ENCODE measurements at places on chromosomes 2 and 18.

GRCh38 chr18:34322365-34323289 lies 97.9 kb upstream of the NOL4 start:
- DNase-seq = no peak

DNA sequence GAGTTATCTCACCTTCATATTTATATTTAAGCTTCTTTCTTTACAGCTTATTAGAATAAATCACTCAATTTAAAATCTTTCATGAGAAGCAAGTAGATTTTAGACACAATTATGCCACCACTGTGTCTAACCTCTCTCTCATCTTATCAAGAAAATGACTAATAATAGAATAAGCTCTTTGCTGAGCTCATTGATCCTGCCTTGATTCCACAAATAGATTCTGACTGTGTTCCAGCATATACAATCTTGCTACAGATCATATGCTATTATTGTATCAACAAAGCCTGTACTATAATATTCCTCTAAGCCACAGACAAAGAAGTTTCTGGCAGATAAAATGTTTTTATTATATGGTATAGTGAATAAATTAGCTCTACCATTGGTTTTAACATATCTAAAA lies 168.7 kb upstream of the GULP1 start:
- DNase-seq = no peak

GRCh38 chr2:128425216-128425615 lies 106.5 kb upstream of the HS6ST1 start:
- no peak for DNase-seq

- DNase-seq = no peak
Measured at GRCh38 chr2:33383855-33384598, 92.4 kb upstream of the RASGRP3 start.

- no peak for DNase-seq
Measured at GRCh38 chr18:14975431-14975830, 227.5 kb downstream of the ANKRD30B start.

GRCh38 chr18:78074400-78075020 lies 824.9 kb downstream of the GALR1 start:
- DNase-seq = no peak

DNA sequence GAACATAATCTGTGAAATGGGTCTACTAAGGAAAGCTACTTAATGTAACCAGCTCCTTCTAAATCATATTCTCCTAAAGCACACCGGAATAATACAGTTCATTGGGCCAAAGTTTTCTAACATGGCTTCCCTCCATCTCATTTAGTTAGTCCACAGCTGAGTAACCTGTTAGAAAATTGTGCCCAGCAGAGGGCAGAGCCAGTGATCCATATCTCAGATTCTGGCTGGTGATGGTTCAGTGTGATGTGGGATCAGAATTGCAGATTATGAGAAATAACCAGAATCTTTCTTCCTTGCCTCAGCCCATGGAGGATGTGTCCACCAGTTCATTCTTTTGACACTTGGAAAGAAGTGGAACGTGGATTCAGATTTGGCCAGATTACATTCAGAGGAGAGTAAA lies 9.4 kb upstream of the CTLA4 start:
- DNase-seq = no peak

DNA sequence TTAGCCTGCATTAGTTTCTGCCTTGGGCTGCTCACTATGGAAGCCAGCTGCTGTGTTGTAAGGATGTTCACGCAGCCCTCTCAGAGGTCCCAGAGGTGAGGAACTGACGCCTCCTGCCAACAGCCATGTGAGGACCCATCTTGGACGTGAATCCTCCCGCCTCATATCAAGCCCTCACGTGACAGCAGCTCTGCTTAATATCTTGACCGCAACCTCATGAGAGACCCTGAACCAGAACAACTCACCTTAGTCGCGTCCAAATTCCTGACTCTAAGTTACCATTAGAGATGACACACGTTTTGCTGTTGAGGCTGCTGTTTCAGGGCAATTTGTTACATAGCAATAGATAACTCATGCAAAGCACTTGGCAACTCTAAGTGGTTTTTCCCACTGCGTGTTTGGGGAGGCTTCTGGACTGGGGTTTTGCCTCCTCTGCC lies 97.7 kb downstream of the TMEM17 start:
- DNase-seq = no peak

DNA sequence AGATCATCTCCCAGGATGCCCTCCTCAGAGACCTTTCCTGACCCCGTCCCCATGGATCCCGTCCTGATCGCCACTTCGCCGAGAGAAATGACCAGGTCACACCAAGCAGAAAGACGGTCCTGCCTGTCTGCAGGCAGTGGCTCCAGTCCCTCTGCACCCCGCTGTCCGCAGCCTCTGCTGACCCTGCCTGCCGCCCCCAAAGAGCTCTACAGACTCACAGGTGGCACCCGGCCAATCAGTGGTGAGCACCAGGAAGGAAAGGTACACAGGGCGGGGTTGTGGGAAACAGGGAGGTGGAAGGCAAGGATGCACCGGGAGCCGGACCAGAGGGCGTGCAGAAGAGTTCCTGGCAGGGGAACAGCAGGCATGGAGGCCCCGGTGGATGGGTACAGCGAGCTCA lies 94.8 kb downstream of the NDUFA10 start:
- no peak for DNase-seq

GRCh38 chr2:9400268-9401058 lies 22.9 kb downstream of the ITGB1BP1 start:
- no peak for DNase-seq

- no peak for DNase-seq
Measured at GRCh38 chr2:71711133-71711855, 257.9 kb downstream of the DYSF start.

- no peak for DNase-seq
Measured at GRCh38 chr2:44498551-44498950, 136.8 kb downstream of the CAMKMT start.

- DNase-seq = no peak
Measured at GRCh38 chr18:67545681-67546080, 29.2 kb upstream of the DSEL start.

DNA sequence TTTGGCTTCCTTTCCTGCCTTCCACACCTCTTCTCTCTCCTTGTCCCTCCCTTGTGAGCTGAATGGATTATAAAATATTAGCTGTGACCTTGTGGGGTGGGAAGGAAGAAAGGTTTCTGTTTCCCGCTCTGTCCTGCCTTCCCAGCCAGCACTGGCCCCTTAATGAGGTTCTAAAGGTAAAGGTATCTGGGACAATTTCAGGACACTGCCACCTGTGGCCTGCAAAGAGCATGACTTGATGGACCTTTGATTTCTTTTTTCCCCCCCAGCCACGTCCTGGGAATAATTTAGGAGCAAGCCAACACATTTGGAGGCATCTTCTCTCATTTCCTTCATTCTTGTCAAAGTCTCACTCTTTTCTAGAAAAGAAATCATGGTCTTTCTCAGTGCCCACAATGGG lies 246.7 kb upstream of the EPAS1 start:
- DNase-seq = no peak

DNA sequence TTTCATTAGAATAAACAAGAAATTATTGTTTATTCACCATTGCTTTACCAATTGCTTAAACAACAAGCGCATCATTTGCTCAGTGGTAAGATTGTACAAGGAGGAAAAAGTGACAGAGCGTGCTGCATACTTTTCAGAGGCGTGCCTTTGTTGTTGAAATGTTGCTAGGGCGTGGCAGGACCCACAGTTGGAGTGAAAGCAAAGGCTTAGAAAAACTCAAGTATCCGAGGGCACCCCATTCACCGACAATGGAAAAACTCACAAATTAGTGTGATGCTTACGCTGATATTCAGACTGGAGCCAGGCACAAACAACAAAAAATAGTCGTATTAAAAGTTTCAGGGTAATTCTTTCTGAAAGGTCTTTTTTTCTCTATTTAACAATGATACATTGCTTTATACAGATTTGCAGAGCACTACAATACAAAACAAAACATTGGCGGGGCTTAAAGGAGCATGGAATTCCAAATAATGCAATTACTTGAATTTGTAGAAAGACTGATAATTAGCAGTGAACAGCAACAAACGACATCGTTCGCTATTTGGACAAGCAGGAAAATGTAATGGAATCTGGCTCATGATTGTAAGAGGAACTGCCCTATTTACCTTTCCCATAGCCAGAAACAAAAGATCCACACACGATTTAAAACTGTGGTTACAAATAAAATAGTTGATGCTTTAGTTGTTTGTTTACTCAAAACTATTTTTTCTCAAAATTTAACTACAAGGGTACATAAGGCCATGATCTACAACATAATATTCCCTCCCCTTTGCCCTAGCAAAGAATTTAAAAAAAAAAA lies 37.8 kb upstream of the RTTN start:
- DNase-seq = no peak

GRCh38 chr2:216700781-216701180 lies 5.4 kb upstream of the IGFBP5 start:
- no peak for DNase-seq

DNA sequence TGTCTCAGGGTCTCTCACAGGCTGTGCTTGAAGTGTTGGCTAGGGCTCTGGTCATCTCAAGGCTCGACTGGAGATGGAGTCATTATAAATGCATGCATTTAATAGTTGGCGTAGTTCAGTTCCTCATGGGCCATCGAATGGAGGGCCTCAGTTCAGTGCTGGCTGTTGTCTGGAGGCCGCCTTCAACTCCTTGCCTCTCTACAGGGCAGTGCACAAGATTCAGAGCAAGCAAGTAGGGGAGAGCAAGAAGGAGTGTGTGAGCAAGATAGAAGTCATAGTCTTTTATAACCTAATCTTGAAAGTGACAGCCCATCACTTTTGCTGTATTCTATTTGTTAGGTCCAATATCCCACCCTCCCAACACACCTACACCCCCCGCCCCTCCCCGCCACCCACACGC lies 137.5 kb downstream of the BABAM2 start:
- DNase-seq = no peak

- no peak for DNase-seq
Measured at GRCh38 chr2:147851244-147851930, 6.6 kb downstream of the ACVR2A start.

DNA sequence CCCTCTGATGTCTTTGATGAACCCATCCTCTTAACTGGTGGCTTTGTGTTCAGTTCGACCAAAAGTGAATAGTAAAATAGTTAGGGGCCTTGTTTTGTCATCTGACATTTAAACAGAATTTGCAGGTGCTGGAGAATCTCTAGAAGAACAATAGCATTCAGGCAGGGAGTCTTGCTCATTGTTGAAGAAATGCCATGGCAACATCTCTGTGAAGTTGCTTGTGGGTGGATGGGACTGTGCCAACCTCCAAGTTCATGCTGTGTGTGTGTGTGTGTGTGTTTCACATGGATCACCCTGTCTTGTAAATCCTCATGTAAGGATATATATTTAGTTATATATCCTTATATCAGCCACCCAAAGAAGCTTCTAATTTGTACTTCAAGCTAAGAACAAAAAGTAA lies 66.7 kb downstream of the SKA1 start:
- no peak for DNase-seq

- DNase-seq = no peak
Measured at GRCh38 chr2:2016651-2017311, 272.5 kb upstream of the PXDN start.

DNA sequence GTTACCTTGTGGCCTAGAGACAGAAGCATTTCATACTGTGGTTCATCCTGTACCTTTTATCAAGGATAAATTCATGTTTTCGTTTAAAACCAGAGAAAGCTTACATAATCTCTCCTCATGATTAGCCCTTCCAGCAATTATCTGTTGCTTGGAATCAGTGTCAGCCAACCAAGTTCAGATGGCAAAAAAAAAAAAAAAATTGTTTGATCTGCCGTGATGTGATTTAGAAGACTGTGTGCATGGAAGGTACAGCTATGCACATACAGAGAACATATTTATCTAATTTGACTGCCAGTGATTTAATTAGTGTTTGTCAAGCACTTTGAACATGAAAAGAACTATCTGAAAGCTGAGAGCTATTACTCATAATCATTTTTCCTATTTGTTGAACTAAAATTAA lies 180.9 kb downstream of the ZEB2 start:
- DNase-seq = no peak

DNA sequence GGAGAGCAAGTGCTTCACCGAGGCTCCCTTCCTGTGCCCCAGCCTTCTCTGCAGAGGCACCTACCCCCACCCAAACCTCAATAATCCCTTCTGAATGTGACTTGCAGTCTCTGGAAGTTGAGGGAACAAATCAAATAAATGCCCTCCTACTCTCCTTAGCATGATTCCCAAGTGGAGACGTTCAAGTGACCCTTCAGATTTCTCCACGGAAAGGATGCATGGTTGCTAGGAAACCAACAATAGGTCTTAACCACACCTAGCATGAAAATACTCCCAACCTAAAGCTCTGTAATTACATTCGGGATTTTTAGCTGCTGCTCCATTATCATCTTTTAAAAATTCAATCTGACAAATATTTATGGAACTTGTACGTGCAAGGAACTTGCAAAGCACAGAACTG lies 50.2 kb upstream of the CABLES1 start:
- DNase-seq = no peak

- no peak for DNase-seq
Measured at GRCh38 chr2:161990741-161991140, 83.3 kb downstream of the DPP4 start.

DNA sequence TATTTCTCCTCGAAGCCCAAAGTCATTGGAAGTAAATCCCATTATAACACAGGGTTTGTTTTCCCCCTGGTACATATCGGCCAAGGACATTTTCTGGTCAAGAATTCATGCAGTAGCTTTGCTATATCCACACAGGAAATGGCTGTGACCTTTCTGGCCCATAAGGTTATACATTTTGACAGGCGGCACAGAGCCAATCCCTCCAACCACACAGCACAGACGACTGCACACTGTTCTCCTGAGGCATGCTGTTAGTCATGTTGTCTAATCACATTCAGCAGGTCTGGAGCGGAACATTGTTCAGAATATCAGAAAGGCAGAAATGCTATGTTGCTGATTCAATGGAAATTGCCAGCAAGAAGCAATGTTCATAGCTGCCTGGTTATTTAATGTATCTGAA lies 742.3 kb upstream of the SLC8A1 start:
- no peak for DNase-seq

DNA sequence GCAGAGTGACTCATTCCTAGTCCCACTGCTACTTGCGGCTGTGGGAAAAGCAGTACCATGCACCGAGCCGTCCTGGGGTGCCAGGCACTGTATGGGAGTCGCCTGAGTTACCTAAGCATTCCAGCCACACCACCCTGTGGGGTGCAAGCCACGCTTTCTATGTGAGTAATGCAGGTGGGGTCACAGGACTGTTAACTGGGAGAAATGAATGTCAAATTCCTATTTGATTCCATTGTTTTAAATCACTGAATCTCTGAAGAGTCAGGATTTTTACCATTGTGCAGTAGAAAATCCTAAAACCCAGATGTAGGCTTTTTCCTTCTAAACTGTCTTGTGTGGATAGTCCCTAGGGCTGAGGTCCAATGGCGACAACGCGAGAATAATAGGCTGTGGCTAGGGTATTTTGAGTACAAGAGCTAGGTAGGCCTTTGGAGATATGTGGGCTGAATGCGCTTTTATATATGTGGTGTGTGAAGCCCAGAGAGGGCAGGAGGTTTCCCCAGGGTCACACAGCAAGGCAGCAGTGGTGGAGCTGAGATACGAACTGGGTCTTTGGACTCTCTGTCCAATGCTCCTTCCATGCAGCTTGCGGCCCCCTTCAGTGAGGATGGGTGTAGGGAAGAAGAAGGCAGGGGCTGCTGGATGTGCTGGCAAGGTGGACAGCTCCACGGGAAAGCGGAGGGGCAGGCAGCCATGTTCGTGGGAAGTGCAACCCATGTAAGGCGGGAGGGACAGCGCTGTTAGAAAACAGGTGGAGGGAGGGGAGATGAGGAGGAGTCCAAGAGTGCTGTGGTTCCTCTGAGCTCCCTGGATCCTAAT lies 83.2 kb downstream of the DDX1 start:
- no peak for DNase-seq

- no peak for DNase-seq
Measured at GRCh38 chr2:106983305-106983704, 97.3 kb upstream of the ST6GAL2 start.
